ENCODE measurements at places on chromosomes 6 and 20.

GRCh38 chr6:28615955-28616747 is 90.5 kb downstream of the GPX5 start:
- DNase-seq, result no peak

- DNase-seq, result no peak
Observed at GRCh38 chr6:154960299-154960843, 34.7 kb upstream of the TIAM2 start.

DNA sequence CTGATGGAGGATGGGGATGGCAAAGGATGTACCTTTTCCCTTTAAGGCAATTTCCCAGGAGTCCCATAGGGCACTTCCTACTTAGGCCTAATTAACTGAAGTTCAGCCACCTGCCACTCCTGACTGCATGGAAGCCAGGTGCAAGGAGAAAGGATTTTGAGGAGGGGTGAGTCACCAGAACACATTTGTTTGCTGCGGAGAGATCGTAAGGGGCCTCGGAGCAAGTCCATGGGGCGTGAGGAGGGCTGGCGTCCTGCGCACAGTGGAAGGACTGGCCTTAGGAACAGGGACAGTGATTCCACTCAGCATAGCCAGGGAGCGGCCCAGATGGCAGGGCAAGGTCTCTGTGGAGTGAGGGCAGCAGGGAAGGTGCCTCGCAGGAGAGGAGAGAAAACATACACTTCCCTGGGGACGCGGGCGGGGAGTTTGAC is 11.8 kb upstream of the MAP1LC3A start:
- DNase-seq, result no peak

DNA sequence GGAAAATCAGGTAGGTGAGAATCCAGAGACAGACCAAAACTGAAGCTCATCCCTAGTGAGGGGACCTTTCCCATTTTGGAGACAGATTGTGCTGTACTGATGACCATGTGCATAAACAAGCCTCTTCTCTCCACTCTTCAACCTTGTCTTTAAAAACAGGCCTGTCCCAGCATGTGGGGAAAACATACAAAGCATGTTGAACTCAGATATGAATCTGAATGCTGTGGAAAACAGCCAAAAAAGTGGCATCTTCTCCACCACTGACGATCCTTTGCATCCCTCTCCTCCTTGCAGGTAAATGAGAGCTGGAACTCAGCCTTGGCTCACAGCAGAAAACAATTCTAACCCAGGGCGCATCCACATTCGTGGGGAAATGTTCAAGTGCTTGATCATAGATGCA is 123.7 kb upstream of the FOXQ1 start:
- DNase-seq, result no peak

DNA sequence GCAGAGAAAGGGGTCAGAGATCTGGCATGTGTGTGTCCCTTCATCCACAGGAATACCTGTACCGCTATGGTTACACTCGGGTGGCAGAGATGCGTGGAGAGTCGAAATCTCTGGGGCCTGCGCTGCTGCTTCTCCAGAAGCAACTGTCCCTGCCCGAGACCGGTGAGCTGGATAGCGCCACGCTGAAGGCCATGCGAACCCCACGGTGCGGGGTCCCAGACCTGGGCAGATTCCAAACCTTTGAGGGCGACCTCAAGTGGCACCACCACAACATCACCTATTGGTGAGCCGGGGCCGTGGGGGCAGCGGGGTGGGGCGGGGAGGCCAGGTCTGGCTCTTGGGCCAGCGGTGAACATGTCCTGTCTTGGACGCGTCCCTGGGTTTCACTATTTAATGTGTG is 1.1 kb downstream of the MMP9 start:
- no peak for DNase-seq

DNA sequence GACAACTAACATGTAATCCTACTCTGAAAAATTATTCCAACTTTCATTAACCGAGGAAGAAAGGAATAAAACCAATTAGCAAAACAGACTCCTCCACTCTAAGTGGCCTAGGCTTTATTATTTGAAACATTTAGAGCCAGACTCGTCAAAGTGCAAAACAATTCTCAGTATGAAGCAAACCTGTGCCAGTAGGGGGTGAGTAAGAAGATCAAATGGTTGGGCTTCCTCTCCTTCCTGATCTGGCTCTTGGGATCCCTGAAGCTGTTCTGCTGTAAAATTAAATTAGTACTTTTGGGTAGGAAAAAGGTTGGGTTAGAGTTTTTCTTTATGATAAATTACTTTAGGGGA is 177.6 kb upstream of the MAN1A1 start:
- DNase-seq, result no peak

GRCh38 chr20:50844430-50845100 is 49.7 kb downstream of the BCAS4 start:
- DNase-seq, result no peak

- no peak for DNase-seq
Observed at GRCh38 chr20:53220482-53221307, 248.5 kb downstream of the TSHZ2 start.

DNA sequence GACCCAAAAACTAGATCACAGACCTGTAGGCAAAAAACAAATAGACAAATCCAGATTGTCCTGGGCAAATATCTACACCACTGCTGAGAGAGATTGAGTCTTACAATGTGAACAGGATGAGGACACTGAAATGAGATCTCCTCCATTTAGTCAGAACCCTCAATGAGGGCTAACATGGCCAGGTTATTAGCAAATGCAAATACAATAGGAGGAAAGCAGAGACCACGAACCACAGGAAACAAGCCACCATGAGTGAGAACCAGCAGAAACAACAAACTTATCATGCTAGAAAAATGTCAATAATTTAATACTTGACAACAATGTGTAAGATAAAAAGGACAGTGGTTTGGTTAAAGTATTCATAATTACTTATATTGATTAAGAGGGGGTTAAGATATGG is 162.8 kb downstream of the SYNE1 start:
- DNase-seq, result no peak

GRCh38 chr6:1231941-1232340 is 80.0 kb upstream of the FOXQ1 start:
- DNase-seq, result no peak

GRCh38 chr6:152355166-152355565 is 282.0 kb downstream of the SYNE1 start:
- no peak for DNase-seq

DNA sequence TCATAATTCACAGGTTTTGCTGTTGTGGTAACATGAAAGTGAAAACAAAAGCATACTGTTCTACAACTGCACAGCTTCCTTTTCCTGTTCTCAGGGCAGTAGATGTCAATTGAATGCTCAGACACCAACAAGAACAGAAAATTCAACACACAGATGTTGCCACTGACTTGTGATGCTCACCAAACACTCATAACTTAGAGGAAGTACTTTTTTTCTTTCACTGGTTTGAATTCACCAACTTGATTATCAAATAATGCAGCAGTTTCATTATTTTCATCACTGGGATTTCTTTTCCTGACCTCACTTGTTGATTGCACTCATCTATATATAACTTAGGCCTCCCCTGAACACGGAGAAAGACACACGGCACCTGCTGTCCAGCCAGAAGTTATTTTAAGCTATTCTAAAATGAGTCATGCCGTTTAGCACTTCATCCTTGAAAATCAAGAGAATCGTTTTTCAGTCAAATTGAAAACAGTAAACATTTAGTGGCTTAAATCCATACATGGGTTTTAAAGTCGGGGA is 949 bp downstream of the TXLNB start:
- no peak for DNase-seq

- DNase-seq, result no peak
Observed at GRCh38 chr20:40938020-40938419, 90.6 kb upstream of the TOP1 start.

- DNase-seq, result no peak
Observed at GRCh38 chr6:29656157-29656556, 735 bp upstream of the MOG start.

- no peak for DNase-seq
Observed at GRCh38 chr6:101231606-101232235, 161.8 kb upstream of the GRIK2 start.

DNA sequence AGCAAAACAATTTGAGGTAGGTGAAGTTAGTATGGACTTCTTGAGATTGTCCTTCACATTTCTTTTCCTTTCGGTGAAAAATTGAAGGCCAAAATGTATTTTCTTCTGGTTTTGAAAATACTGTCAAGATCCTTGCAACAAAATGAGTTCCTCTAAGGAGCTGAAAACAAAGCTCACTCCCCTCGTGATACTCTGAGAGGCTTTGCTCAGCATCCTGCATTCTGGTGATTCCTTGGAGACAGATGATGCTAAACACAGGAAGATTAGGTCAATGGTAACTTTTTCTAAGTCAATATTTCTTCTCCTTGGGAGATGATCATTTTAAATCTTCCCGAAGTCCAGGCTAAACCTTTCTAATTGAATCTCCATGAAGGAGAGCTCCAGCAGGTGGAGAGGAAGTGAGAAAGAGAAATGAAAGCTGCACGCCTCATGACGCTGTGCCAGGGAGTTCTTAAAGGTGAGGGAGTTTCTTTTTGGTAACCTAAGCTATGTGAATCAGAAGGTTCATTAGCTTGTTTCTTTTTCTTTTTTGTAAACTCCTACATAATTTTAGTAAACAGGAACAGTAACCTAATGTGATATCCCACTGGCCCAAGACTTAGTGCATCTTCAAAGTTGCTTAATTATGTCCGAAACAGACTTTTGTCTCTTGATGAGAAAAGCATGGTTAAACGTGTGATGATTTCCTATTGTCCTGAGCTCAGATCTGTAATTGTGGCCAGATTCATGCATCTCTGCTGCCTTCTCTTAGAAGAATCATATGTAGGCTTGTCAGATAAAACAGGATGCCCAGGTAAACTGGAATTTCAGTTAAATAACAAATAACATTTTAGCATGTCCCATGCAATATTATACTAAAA is 15.0 kb downstream of the ESR1 start:
- DNase-seq, result no peak

GRCh38 chr6:28125401-28125800 is 992 bp downstream of the ZSCAN16 start:
- no peak for DNase-seq

DNA sequence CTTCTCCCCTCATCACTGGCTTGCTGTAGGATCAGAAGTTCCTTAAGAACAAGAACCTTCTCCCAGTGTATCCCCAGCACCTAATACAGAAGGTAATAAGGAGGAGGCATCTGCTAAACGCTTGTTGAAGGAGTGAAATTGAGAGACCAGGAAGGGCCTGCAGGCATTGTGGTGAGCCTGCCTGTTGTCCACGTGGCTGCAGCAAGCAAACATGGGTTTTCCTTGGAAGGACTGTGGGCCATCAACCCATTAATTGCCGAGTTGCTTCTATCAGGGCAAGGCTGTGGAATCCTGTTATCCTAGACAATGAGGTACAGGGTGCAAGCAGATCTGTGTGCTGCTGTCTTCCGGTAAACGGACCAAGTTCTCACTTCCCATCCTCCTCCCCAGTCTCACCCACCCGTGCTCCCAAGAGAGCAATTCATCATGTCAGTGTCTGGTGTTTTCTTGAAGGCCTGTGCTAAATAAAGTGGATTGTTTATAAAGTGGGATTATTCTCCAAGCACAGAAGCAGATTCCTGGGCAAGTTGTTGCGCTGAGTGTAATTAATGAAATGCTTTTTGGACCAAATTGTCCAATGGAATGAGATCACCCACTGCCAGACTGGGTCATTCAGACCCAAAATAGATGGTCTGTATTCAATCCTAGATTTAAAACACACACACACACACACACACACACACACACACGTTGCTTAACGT is 164.6 kb upstream of the CDYL start:
- no peak for DNase-seq

- no peak for DNase-seq
Observed at GRCh38 chr6:23823421-23823820, 302.6 kb upstream of the NRSN1 start.

DNA sequence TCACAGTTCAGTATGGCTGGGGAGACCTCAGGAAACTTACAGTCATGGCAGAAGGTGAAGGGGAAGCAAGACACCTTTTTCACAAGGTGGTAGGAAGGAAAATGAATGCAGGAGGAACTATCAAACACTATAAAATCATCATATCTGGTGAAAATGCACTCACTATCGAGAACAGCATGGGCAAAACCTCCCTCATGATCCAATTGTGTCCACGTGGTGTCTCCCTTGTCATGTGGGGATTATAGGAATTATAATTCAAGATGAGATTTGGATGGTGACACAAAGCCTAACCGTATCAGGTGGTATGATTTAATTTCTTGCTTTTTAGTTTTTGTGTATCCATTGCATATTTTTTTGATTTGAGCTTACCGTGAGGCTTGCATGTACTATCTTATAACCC is 133.2 kb upstream of the SYNCRIP start:
- DNase-seq, result no peak

DNA sequence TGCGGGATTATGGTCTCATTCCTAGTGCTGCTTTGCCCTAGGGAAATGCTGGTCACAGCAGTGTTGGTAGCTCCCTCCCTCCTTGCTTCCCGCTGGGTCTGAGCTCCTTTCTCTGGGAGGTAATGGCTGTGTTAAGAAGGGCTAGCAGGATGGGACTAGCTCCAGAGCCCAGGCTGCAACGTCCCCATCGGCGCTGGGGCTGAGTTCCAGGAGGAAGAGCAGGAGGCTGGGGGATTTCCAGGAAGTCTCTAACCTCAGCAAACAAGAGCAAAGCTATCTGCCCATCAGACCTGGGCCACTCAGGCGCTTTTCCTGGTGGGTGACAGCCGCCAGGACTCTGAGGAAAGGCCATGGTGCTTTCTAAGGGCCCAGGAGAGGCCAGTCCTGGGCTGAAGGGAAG is 174.2 kb downstream of the DLL1 start:
- no peak for DNase-seq

DNA sequence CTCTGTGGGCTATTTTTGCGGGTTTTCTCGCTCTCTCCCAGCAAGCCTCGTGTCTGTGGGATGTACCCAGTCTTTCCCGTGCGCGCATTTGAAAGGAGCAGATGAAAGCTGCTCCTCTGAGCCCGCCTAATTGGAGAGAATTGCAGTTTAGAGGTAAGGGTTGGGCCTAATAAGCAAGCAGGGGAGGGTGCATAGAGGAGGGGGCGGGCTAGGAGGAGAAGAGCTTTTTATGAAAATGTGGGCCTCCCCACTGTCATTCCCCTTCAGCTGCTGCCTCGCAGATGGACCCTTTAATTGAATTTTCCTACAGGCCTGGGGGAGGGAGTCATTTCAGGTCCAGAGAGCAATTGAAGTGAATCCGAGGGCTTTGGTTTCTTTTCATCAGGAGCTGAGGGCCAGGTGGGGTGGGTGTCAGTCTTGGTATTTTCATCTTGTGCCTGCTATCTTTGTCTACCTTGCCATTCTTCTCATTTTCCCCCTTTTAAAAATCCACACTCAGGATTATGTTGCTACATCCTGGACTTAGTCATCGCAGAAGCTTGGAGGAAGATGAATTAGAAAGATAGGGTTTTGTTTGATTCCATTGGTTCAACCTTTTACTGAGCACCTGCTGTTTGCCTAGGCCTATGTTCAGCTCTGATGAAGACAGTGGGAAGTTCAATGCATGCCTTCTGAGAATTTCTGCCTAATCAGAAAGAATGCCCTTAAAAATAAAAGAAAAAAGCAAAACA is 423.4 kb downstream of the CD83 start:
- no peak for DNase-seq

GRCh38 chr20:51871943-51872342 is 69.6 kb upstream of the SALL4 start:
- no peak for DNase-seq

GRCh38 chr6:53154794-53155193 is 6.2 kb upstream of the GCM1 start:
- no peak for DNase-seq
